ENCODE measurements at places on chromosomes 13 and 19. TPM values are rescaled to one million over a fixed set of nuclear protein-coding genes. Genes with fewer than 3 reads are reported as not detected.

Gene ZNF433
- 1.5 TPM for total RNA-seq

- H3K27me3 ChIP-seq, result no peaks in the 10 kb centered on the region
- H3K4me1 ChIP-seq, result peaks cover 85% of the 10 kb centered on the region
- H3K27ac ChIP-seq, result peak overlapping the region; percentile 91
- peak; percentile 90 for DNase-seq
Observed at GRCh38 chr13:114124921-114125320, 7.5 kb downstream of the RASA3 start.

DNA sequence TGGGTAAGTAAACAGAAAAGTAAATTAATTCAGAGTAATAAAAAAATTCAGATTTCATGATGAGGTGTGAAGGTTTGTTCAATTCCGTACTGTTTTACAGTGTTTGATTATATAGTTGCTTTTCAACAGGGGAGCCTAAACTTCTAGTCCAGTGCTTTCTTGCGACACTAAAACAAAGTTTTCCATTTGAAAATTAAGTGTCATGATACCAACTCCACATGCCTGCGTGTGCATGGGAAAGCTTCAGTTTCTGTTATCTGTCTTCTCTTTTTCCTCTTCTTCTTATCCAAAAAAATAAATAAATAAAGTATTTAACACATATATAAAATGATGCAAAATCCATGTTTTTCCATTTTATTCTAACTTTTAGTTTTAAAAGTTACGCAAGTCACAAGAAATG is 165.3 kb downstream of the DACH1 start:
- no peaks in the 10 kb centered on the region for H3K4me1 ChIP-seq
- no peak overlapping the region for H3K4me3 ChIP-seq
- DNase-seq, result no peak
- H3K27ac ChIP-seq, result no peak overlapping the region
- H3K27me3 ChIP-seq, result no peaks in the 10 kb centered on the region
- no peaks in the 10 kb centered on the region for H3K36me3 ChIP-seq

- no peak overlapping the region for H3K27ac ChIP-seq
- peaks cover 2% of the 10 kb centered on the region for H3K27me3 ChIP-seq
- no peak for DNase-seq
Observed at GRCh38 chr19:41935760-41936415, 7.6 kb upstream of the ERFL start.

DNA sequence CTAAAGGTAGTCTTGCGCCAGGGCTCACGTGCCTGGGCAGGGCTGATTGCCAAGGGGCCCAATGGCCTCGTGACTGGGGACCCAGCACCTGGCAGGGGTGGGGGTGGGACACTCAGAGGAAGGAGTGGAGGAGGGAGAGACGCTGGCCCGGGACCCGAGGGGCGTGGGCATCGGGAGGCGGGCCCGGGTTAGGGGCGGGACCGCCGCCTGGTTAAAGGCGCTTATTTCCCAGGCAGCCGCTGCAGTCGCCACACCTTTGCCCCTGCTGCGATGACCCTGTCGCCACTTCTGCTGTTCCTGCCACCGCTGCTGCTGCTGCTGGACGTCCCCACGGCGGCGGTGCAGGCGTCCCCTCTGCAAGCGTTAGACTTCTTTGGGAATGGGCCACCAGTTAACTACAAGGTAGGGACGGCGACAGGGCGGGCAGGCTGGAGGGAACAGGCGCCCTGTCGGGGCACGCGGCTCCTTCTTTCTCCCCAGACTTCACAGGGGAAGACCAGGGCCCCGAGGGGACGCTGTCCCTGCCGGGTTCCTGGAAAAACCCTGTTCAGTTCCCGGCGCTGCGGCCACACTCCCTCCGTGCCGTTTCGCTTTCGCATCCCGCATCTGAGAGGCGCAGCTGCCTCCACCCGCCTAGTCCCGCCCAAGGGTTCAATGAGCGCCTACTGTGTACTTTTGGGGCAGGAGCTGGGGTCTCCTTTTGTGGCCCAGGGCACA is at the start of gene IFI30:
Gene IFI30, plus strand, starts transcription at position 242 of the 717 bp plus-strand sequence. Its CDS starts 29 bp downstream, at position 271.
- peak within 1 kb of the TSS; percentile 80 for H3K4me3 ChIP-seq
- peak; percentile 80 for DNase-seq
- H3K36me3 ChIP-seq, result peaks cover 8% of the 10 kb centered on the region
- peak within 1 kb of the TSS; percentile 65 for H3K27ac ChIP-seq
- peaks cover 15% of the 10 kb centered on the region for H3K4me1 ChIP-seq

GRCh38 chr13:46171217-46171616 is 10.8 kb downstream of the LCP1 start:
- peak overlapping the region; percentile 67 for H3K4me3 ChIP-seq
- DNase-seq, result no peak
- peaks cover 97% of the 10 kb centered on the region for H3K4me1 ChIP-seq
- H3K27ac ChIP-seq, result peak overlapping the region; percentile 85
- no peaks in the 10 kb centered on the region for H3K27me3 ChIP-seq

Gene FPR2
- not detected for total RNA-seq

DNA sequence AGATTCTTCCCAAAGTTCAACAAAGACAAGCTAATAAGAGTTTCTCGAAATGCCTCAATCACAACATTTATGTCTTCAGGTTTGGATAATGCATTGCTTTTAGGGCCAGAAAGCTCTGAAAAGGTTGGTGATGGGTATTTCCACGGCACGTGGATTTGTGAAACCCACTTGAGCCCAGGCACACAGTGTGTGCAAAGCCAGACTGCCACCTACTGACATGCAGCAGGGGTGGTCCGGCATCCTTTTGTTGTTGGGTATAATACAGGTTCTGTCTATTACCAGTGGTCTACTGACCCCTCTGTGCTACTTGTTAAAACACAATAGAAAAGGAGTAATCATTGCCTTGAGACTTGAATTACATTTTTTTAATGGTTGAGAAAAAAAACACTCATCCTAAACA is 225.6 kb downstream of the RAP2A start:
- H3K4me1 ChIP-seq, result no peaks in the 10 kb centered on the region
- H3K36me3 ChIP-seq, result no peaks in the 10 kb centered on the region
- H3K4me3 ChIP-seq, result no peak overlapping the region

DNA sequence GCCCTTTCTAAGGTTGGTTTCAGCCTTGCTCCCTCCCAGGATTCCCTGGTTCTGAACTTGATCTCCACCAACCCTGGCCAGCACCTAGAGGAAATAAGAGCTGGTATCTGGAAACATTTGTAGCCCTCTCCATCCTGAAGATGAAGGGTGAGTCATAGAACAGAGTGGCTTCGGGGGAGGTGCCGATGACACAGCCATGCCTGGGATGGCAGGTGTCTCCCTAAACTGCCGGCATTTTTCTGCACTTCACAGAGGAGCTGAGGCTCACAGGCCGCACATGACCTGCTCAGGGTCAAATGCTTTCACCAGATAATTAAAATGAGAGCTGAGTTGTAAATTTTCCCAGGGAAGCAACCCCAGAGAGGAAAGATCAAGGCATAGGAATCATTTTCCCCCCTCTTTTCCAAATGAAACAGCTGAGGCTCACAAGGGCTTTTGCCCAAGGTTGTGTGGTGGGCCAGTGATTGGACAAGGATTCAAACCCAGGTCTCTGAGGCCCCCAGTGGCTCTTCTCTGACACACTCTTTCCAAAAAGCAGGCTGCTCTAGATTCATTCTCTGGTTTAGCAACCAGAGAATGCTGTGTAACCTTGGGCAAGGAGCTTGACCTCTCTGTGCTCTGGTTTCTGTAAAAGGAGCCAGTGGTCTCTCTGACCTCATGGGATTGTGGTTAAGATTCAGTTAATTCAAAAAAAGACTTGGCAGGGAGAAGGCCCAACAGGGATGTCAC is 1.2 kb upstream of the SLC25A42 start:
- peaks cover 3% of the 10 kb centered on the region for H3K36me3 ChIP-seq
- peak; percentile 55 for DNase-seq
- peak overlapping the region; percentile 75 for H3K4me3 ChIP-seq
- peak overlapping the region; percentile 85 for H3K27ac ChIP-seq
- no peaks in the 10 kb centered on the region for H3K27me3 ChIP-seq

Gene ERICH4
- total RNA-seq, result not detected

Gene WDR88
- total RNA-seq, result not detected

DNA sequence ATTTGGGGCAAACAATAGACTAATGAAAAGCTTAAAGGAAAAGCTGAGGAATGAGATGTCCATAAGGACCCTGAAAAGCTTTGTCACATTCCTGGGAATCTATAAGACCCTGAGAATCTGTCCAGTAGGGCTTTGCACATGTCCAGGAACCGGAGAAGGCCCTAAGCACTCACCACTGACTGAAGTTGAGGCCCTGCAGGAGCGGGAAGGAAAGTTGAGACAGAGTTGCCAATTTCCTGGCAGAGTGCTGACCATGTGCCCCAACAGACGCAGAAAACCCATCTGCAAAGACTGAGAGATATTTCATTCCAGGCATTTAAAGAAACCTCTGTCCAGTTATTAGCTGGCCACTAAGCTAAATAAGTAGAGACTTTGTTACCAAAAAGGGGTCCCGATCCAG is 890.5 kb downstream of the UQCRFS1 start:
- no peak overlapping the region for H3K4me3 ChIP-seq
- no peaks in the 10 kb centered on the region for H3K27me3 ChIP-seq
- no peak overlapping the region for H3K27ac ChIP-seq
- no peak for DNase-seq

DNA sequence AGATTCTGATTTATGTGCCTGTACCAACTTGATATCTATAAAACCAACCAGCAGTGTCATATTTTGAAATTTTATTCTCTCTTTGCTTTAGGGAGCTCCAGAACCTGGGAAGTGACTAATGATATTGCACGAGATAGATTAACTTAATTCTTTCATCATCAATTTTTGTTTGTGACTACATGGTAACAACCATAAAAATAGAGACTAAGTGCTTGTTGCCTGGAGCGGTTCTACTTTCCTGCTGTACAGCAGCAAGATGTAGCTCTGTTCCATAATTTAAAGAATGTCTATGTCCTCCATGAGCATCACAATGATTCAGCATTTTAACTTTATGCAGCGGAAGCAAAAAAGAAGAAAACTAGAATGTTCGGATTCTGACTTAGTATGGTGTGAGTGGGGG is 275.6 kb downstream of the KLF5 start:
- peaks cover 10% of the 10 kb centered on the region for H3K4me1 ChIP-seq
- H3K4me3 ChIP-seq, result no peak overlapping the region
- H3K27ac ChIP-seq, result no peak overlapping the region
- H3K36me3 ChIP-seq, result no peaks in the 10 kb centered on the region
- no peak for DNase-seq

Gene ATP4B
- total RNA-seq, result not detected

Gene PROZ
- not detected for total RNA-seq

Gene GPR12
- not detected for total RNA-seq

Gene ZNF415
- 3.3 TPM for total RNA-seq

GRCh38 chr13:108527844-108528243 is 101.6 kb upstream of the MYO16 start:
- no peaks in the 10 kb centered on the region for H3K4me1 ChIP-seq
- peaks cover 15% of the 10 kb centered on the region for H3K27me3 ChIP-seq
- no peaks in the 10 kb centered on the region for H3K36me3 ChIP-seq
- DNase-seq, result no peak

- H3K27me3 ChIP-seq, result peaks cover 26% of the 10 kb centered on the region
- H3K4me3 ChIP-seq, result peak overlapping the region; percentile 28
- peak; percentile 42 for DNase-seq
Observed at GRCh38 chr19:45154064-45154827, 6.5 kb downstream of the NKPD1 start.

Gene PLPPR3
- total RNA-seq, result not detected

Gene MBD3L3
- total RNA-seq, result not detected

Gene FOXA3
- 0.40 TPM for total RNA-seq

GRCh38 chr19:16969135-16969534 is 57.5 kb downstream of the CPAMD8 start:
- H3K4me1 ChIP-seq, result no peaks in the 10 kb centered on the region
- peaks cover 3% of the 10 kb centered on the region for H3K36me3 ChIP-seq
- no peak overlapping the region for H3K4me3 ChIP-seq

Gene ZNF626
- total RNA-seq, result 13.3 TPM

Gene OR10H1
- total RNA-seq, result not detected

Gene MTMR6
- 10.7 TPM for total RNA-seq

GRCh38 chr13:102386461-102386860 is 15.4 kb downstream of the FGF14 start:
- H3K4me1 ChIP-seq, result no peaks in the 10 kb centered on the region
- H3K27ac ChIP-seq, result no peak overlapping the region

- H3K4me1 ChIP-seq, result no peaks in the 10 kb centered on the region
- no peaks in the 10 kb centered on the region for H3K36me3 ChIP-seq
- no peak for DNase-seq
- peaks cover 17% of the 10 kb centered on the region for H3K27me3 ChIP-seq
- H3K27ac ChIP-seq, result no peak overlapping the region
Observed at GRCh38 chr13:111973605-111974340, 93.2 kb upstream of the SOX1 start.

- H3K4me1 ChIP-seq, result peaks cover 24% of the 10 kb centered on the region
- DNase-seq, result peak; percentile 70
- H3K27ac ChIP-seq, result peak overlapping the region; percentile 91
- peak overlapping the region; percentile 74 for H3K4me3 ChIP-seq
Observed at GRCh38 chr19:41226053-41226873, 7.2 kb downstream of the AXL start.

Gene CGB8
- not detected for total RNA-seq

- H3K4me3 ChIP-seq, result no peak overlapping the region
- H3K27me3 ChIP-seq, result peaks cover 12% of the 10 kb centered on the region
- H3K4me1 ChIP-seq, result no peaks in the 10 kb centered on the region
- H3K27ac ChIP-seq, result no peak overlapping the region
Observed at GRCh38 chr13:29703421-29703820, 107.9 kb upstream of the SLC7A1 start.

Gene ERCC2
- total RNA-seq, result 30.4 TPM

Gene STOML3
- not detected for total RNA-seq
